ENCODE measurements at places on chromosomes 3 and 15.

GRCh38 chr3:36944012-36944640, 728 bp downstream of the TRANK1 start:
- DNase-seq, result no peak

DNA sequence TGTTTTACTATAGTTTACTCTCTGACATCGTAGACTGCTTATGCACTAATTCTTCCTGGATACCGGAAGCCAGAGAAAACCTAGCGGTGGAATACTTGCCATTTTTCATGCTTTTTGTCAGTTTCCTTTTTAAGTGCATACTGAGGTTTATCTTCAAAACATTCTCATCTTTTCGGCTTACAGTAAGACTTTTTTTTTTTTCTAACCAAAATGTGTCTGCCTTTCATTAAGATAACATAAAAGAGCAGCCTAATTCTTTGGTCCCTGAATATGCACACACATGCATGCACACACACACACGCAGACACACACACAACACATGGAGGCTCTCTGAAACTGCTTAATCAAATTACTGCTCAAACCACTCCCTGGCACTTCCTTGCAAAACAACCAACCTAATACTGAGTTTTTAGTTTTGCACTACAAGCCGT, 1.3 kb downstream of the ZNF445 start:
- no peak for DNase-seq

DNA sequence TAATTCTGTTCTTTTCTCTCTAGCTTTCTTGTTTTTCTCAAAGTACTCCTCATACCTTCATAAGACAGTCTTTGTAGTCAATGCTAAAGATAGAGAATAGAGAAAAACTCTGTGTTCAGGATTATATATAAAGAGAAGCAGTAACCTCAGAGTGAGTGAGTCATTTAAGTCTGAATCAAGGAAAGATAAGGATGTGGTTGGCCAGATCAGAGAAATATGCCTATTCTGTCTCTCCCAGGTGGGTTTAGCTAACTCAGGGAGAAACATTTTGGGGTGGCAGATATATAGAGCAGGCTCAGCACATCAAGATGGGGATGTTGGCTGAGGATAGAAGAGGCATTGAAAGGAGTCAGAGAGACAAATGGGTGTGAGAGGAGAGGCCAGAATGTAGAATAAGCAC, 31.4 kb downstream of the GTF2E1 start:
- no peak for DNase-seq

GRCh38 chr3:27134171-27134796, 234.9 kb downstream of the NEK10 start:
- DNase-seq, result peak; percentile 40

- DNase-seq, result no peak
Observed at GRCh38 chr3:192042116-192042515, 581.2 kb downstream of the PYDC2 start.

DNA sequence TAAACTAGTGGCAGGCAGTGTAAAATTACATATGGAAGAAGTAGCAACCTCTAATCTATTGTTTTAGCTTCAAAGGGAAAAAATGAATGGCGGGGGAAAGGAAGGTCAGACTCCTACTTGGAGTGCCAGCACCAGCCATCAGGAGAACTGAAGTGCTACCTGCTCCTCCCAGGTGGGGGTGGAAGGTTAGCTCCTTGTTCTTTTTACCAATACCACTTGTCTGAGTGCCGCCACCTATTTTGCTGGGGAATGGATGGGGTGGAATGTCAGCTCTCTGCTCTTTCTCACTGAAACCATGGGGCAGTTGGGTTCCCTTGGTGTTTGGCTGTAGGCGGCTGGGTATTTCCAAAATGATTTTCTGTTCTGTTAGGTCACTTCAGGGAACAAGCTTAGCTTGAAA, 428.7 kb upstream of the EPHA3 start:
- no peak for DNase-seq

All from AG09319 (cell line).